ENCODE measurements at places on chromosomes 16 and 17. TPM values are rescaled to one million over a fixed set of nuclear protein-coding genes. Genes with fewer than 3 reads are reported as not detected.

The MRPS7 gene
- total RNA-seq = 63.2 TPM

The KANSL1 gene
- total RNA-seq = 52.9 TPM

The PLEKHG4 gene
- total RNA-seq = 10.0 TPM

The TP53TG3C gene
- not detected for total RNA-seq

The CCL8 gene
- total RNA-seq = 0.05 TPM

DNA sequence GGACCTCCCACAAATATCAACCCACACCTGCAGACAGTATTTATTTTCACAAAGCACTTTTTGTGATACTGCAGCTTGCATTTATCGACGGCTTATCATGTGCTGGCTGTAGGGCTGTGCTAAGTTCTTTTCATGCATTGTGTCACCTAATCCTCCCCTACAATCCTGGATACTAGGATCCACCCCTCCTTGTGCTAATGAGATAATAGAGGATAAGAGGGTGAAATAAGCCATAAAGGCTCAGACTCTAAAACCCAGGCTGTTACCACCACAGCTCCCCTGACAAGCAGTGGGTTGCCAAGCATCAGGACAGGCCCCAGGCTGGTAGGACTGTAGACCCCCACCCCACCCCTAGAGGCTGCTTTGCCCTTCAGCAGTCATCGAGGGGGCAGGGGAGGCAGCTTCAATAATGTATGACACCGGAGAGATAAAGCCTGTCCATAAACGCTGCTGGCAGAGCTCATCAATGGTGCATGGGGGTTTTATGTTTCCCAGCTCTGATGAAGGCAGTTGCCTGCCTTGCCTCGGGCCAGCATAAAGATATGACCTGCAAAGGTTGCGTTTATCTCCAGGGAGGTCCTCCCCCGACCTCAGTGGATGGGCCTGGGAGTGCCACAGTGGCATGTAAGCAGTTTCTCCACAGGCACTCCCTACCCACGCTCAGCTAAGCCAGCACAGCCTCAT, 73.9 kb upstream of the C16orf82 start:
- no peak for DNase-seq

GRCh38 chr16:27253526-27253930, 15.0 kb downstream of the NSMCE1 start:
- peak; percentile 82 for DNase-seq

- DNase-seq = no peak
Measured at GRCh38 chr17:68087851-68088250, 52.3 kb downstream of the KPNA2 start.

- DNase-seq = no peak
Measured at GRCh38 chr17:80621335-80621996, 76.8 kb downstream of the RPTOR start.

GRCh38 chr17:43900858-43901754, 6.2 kb downstream of the MPP2 start:
- no peak for DNase-seq

DNA sequence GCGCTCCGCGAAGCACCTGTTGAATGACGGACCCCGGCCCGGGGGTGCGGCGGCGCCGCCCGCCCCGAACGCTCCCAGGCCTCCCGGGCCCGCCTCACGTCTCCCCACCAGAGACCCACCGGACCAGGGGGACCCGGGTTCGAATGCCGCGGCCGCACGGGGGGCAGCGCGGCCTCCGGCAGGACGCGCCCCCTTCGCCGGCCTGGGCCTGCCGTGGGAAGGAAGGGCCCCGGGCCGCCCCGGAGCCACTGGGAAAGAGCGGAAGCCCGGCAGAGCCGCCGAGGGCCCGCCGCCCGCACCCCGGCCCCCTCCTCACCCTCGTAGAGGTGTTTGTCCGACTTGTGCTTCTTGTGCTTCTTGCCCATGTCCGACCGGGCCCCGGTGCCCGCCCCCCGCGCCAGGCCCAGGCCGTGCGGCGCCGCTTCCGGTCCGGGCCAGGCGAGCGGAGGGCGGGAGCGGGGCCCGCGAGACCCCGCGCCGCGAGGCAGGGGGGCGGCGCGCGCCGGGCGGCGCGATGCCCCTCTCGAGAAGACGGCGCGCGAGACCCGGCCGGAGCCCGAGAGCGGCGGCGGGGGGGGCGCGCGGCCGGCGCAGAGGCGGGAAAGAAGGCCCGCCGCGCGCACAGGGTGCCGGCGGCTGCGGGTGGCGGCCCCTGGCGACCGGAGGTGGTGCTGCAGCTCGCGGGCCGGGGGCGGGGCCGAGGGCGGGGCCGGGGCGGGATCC, at the start of gene BRD7:
TSS of gene BRD7 (minus strand) at position 579 of the 723 bp plus-strand sequence. CDS start at position 365, 214 bp downstream.
- peak; percentile 75 for DNase-seq

GRCh38 chr16:78390092-78390491, 290.6 kb downstream of the WWOX start:
- no peak for DNase-seq

DNA sequence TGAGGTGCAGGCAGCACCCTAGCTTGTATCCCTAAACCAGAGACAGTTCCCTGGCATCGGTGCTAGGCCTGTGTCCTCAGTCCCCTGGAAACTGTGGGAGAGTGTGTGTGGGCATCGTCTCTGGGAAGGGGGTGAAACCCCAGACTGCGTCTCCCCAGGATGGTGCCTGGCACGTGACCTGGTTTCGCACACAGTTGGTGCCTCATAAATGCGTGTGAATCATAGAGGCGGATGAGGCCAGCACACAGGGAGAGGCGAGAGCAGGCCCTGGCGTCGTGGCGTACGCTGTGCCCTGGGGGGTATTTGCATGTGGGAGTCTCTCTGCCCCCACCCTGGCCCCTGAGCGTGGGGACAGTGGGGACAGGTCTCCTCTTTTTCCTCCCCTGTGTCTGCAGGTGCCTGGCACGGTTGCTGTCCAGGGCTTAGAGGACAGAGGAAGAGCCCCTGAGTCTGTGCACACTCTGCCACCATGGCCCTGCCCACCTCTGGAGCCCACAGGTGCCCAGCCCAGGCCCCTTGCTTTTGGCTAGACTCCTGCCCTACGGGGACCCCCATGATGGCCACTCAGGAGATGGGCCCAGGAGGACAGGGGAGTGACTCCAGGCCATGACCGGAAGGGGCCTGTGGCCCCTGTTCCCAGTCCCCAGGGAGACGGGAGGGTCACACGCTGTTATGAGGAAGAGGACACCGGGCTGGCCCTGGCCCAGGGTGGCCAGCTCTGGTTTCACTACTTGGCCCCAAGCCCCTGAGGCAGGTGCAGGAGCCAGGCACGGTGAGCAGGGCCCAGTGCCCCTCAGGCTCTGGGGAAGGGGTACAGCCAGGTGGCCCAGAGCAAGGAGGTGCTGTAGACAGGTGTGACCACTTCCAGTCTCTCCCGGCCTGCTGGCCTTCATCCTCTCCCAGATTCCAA, 1.3 kb upstream of the FSCN2 start:
- DNase-seq = no peak

DNA sequence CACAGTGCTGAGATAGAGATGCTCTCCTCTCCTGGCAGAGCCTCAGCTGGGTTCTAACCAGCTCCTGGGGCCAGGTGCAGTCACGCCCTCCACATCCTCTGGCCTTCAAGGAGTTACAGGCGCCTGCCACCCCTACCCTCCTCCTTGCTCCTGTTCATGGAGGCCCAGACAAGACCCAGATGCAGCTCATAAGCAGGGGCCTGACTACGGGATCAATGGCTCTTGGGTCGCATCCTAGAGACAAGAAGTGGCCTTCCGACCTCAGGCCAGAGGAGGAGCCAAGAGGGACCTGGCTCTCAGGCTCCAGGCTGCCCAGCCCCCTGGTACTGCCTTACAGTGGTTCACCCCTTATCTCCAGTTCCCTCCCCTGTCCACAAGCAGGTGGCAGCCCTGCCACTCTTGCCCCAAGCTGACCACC, 23.0 kb downstream of the ARHGAP27 start:
- DNase-seq = no peak

Measured in dermis blood vessel endothelial cell (primary cell).